ENCODE measurements at places on chromosomes 1 and 21.

GRCh38 chr1:40976952-40977690 is 2.4 kb upstream of the CTPS1 start:
- no peak for DNase-seq

- no peak for DNase-seq
Observed at GRCh38 chr1:17119076-17119772, at the start of gene PADI2. TSS of gene PADI2 (minus strand) at chr1:17119451. CDS start at chr1:17119371, 80 bp downstream.

DNA sequence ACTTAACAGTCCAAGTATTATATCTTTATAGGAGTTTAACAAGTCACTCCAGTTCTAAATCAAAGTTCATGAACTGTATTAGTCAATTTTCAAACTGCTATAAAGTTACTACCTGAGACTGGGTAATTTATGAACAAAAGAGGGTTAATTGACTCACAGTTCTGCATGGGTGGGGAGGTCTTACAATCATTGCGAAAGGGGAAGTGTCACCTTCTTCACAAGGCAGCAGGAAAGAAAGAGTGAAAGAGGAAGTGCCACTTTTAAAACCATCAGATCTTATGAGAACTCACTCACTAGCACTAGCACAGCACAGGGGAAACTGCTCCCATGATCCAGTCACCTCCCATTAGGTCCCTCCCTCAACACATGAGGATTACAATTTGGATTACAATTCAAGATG is 70.0 kb downstream of the CLCA4 start:
- no peak for DNase-seq

DNA sequence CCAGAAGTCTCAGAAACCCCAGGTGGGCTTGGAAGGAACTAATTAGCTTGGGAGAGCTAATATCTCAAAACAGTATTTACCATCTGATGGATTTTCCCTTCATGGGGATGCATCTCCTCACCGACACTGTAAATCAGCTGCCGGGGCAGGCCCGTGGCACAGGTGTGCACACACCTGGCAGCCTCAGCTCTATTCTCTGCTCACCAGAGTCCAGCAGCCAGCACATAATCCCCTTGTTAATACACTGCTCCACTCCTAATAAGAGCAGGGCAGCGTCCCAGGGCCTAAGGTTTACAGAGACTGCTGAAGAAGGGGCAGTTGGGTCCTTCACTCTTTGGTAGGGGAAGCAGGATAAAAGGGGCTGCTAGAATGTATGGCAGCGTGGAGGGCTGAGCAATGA is 200.0 kb downstream of the TOMM20 start:
- no peak for DNase-seq

DNA sequence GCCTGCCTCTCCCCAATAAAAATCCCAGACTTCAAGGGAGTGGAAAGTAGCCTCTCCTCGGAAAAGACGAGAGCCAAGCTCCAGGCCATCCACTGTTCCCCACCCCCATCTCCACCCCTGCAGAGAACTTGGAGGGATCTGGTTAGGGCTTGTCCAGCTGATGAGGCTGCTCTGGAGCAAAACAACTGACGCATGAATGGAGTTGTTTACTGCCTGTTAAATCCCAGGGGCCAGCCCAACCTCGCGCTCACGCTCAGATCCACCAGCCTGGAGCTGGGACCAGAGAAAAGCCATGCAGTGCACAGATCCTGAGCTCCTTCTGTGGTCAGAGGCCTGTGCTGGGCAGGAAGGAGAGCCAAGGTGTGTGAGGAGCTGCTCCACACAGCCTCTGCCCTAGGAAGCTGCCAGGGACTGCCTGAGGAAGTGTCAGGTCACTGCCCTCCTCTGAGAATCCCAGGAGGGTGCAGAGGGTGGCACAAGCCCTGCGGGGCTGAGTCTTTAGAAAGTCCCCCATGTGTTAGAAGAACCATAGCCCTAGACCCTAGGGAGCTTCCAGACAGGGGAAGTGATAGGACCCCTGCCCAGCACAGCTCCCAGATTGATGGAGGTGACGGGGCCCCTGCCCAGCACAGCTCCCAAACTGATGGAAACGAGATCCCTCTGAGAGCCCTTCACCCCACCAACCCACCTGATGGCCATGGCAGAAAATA is 109.0 kb upstream of the IPO9 start:
- DNase-seq, result no peak

- no peak for DNase-seq
Observed at GRCh38 chr1:227885135-227885647, 62.5 kb downstream of the WNT9A start.

GRCh38 chr1:7012461-7012924 is 227.2 kb downstream of the CAMTA1 start:
- DNase-seq, result no peak

GRCh38 chr1:29625084-29625420 is 388.7 kb downstream of the PTPRU start:
- DNase-seq, result no peak

GRCh38 chr1:183291802-183292514 is 105.9 kb downstream of the LAMC2 start:
- DNase-seq, result no peak

All from stimulated activated CD4-positive, alpha-beta T cell treated with anti-CD3 and anti-CD28 coated beads, TNF-alpha, amount 100 ng/mL, for 1 hour (primary cell).